ENCODE measurements at places on chromosomes 11 and 22. TPM values are rescaled to one million over a fixed set of nuclear protein-coding genes. Genes with fewer than 3 reads are reported as not detected.

DNA sequence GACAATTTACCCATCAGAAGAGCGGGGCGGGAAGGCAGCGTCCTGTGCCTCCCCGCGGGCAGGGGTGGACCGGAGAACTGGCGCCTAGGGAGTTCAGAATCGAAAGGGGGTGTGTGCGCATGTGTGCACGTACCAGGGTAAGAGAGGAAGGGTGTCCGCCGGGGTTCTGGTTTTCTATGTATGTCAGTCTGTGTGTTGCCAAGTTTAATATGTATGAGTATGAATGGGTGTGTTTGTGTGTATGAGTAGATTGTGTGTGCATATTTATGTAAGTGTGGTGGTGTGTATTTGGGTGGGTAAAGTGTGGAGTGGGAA is 2.0 kb downstream of the KCNC1 start:
- DNase-seq = no peak

DNA sequence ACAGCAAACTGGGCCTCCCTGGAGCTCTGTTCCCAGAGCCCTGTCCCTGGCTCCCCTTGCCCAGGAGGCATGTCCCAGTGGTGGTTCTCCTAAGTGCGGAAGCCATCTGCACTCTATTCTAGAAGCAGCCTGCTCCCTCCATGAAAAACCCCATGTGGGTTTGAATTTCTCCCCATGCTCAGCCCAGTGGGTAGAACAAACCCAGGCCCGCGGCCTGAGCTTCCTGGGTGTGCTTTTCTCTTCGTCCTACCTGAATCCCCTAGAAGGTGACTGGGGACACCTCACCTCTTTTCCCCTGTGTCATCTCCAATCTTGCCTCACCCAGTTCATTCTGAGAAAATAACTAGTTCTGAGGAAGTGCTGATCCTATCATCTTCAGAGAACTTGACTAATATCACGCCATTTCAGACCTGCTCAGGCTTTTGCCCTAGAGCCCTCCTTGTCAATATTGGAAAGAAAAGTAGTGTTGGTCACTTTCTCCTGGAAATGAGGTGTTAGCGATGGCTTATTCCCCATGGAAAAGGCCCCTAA is 15.9 kb downstream of the IL10RA start:
- no peak for DNase-seq

GRCh38 chr22:25452116-25452700 is 112.3 kb upstream of the GRK3 start:
- no peak for DNase-seq

The RAB30 gene
- total RNA-seq = 4.5 TPM

- DNase-seq = no peak
These were observed 44.9 kb downstream of the CD82 start for GRCh38 chr11:44610186-44610955.

The PHLDB1 gene
- total RNA-seq = 85.2 TPM

The ARHGAP8 gene
- 62.8 TPM for total RNA-seq

- no peak for DNase-seq
These were observed 1240.1 kb downstream of the LRRC4C start for GRCh38 chr11:40219401-40219800.

- DNase-seq = no peak
These were observed 154.5 kb downstream of the OR4C45 start for GRCh38 chr11:50187220-50187619.

GRCh38 chr11:11980841-11981308 is 27.6 kb downstream of the DKK3 start:
- no peak for DNase-seq

The TEX12 gene
- 0.35 TPM for total RNA-seq

DNA sequence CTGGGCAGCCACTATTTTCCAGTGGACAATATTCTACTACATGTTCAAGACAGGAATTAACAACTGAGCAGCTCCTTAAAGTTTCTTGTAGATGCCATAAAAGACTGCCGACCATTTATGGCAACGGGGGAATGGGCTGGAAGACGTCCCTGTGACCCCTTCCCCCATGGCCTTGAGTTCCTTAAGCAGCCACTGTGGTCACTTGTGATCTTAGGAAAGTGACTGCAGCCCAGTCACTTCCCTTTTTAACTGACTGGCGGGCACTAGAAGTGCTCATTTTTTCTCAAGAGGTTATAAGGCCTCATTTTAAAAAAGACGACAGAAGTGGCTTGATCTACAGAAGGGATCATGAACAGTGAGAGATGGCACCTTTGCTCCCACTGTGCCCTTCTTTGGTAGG is 153.2 kb upstream of the NARS2 start:
- DNase-seq = no peak

The HTR3A gene
- total RNA-seq = 8.1 TPM

DNA sequence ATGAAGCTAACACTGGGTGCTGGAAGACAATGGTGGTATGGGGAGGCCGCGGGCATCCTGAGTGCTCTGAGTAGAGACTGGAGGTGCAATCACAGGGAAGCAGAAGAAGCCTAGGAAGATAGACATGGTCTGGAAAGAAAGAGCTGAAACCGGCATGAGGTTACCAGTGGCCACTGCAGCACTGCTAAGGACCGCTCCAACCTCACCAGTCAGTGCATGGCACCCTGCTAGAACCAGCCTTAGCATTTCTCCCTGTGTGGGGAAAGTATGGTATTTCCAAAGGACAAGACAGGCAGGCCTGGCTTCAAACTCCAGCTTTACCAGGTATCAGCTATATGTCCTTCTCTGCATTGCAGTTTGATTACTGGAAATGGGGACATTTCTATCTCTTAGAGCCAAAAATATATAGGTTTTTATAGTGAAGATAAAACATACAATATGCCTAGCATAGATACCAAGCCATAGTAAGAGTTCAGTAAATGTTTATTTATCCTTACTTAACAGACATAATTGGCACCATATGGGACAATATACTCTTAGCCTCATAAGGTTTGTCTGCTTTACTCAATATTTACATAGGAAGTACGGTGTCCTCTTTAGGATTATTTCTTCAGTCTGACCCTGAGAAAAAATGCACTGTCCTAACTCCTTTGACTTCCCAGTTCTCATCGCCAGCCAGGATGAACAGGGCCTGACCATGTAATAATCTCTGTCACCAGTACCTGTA is 231.1 kb downstream of the TENM4 start:
- no peak for DNase-seq

DNA sequence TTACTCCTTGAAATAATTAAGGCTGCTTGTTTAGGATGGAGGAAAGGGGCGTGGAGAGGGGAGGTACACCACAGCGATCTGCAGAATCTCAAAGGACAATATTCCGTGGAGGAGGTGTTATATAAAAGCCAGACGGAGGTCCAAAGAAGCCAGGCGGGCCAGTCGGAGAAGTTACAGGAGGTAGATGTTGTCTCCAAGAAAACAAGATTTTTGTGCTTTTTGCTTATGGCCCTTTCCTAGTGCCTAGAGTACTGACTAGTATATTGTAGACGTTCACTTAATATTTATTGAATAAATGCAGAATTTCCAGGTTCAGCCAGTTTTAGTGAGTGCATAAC is 761 bp downstream of the ZDHHC13 start:
- DNase-seq = no peak

The KRTAP5-1 gene
- total RNA-seq = not detected

GRCh38 chr11:128359515-128359914 is 227.8 kb downstream of the ETS1 start:
- DNase-seq = no peak

DNA sequence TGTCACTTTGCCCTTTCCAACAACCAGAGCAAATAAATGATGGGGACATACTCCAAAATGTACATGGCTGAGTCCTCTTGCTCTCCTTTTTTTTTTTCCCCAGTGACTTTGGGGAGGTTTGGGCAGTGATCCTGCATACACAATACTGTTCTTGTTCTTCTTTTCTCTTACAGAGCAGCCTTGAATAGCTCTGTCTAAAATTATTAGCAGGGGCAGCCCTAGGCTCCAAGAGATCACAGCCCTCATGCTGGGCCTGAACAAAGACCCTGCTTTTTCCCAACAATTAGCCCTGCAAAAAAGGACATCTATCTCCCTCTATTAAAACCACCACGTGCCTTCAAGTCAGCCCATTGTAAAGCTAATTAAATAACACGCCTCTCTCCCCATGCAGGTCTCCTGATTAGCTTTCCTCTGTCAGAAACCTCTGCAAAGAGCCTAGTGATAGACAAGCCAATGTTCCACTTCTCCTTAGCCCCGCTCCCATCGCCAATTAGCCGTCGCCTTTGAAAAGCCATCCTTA is 54.7 kb downstream of the ETS1 start:
- peak; percentile 82 for DNase-seq

GRCh38 chr22:35697142-35697541 is 20.5 kb upstream of the APOL5 start:
- DNase-seq = no peak

DNA sequence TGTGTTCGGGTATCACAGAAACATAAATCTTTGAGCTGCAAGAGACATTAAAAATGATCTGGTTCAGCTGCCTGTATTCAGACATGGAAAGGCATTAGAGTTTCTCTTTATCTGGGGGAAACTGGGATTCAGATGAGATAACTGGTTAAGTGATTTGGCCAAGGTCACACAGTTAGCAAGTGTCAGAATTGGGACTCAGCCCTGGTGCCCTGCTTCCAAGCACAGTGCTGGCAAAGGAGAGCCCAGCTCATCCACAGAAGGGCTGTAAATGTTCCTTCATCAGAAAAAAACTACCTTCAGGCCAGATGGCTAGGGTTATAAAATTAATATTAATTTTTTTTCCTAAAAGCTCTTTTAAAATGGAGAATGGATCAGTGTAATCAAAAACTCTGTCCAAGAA is 20.4 kb upstream of the CADM1 start:
- DNase-seq = no peak

DNA sequence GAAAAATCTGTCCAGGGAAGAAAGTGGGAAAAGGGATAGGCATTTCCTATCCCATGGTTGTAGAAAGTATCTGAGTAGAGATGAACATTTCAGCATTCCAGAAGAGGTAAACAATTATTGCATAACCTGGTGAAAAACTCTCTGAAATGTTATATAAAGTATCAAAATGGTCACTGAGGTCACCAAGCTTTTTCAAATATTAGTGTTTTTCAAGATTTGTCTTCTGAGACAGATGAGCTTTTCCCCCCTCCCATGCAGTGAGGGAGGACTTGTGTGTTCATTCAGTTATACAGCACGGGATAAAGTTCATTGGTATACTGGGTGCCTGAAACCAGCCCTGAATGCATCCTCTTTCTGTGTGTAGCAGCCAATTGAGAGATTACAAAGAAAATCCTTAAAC is 1.9 kb upstream of the DEPDC7 start:
- DNase-seq = no peak

DNA sequence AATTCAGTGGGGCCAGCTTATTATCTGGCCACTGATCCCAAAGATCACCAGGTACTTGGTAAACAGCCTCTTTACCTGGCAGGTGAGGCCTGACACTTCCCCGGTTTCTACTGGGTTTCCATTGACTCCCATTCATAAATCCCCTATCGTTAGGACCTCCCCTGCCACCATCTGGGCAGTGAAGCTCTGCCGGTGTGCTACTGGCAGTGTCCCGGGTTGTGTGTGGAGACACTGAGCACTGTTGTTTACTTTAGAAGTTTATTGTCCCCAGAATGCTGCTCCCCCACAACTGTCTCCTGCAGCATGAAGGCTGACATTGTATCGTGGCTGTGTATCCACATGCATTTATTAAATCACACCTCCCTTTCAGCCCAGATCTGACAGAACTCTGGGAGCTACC is 142.7 kb downstream of the WNT7B start:
- no peak for DNase-seq

The CSNK2A3 gene
- total RNA-seq = 4.8 TPM

The DEPDC7 gene
- 15.3 TPM for total RNA-seq

DNA sequence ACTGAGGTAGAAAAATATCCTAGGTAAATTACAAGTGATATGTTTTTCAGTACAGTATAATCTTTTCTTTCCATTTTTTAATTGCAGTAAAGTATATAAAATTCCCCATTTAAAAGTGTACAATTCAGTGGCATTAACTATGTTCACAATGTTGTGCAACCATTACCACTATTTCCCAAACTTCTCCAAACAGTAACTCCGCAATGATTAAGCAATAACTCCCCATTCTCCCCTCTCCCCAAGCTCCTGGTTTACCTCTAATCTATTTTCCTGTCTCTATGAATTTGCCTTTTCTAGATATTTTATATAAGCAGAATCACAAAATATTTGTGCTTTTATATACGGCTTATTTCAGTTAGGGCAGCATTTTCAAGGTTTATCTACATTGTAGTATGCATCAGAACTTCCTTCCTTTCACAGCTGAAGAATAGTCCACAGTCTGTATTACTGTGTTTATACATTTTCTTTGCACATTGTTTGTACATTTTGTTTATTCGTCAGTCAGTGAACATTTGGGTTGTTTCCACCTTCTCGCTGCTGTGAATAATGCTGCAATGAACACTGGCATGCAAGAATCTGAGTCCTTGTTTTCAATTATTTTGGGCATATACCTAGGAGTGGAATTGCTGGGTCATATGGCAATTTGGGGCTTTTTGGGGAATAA is 110.7 kb downstream of the RPL27A start:
- no peak for DNase-seq

DNA sequence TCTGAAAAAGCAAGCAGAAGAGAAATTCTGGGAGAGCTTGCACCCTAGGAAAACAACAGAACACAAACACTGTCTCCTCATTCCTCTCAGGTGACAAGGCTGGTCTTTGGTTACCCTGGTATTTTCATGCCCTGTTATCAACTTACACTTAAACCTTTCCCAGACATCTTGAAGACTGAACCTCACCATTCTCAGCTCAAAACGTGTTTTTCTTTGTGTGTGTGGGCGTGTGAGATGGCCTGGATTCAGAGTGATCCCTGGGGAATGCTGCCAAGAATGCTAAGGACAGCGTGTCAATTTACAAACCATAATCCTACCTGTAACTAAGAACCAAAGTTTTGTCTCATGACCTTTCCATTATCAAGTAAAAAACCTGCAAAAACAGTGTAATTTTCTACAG is 33.3 kb downstream of the ELF5 start:
- DNase-seq = no peak

DNA sequence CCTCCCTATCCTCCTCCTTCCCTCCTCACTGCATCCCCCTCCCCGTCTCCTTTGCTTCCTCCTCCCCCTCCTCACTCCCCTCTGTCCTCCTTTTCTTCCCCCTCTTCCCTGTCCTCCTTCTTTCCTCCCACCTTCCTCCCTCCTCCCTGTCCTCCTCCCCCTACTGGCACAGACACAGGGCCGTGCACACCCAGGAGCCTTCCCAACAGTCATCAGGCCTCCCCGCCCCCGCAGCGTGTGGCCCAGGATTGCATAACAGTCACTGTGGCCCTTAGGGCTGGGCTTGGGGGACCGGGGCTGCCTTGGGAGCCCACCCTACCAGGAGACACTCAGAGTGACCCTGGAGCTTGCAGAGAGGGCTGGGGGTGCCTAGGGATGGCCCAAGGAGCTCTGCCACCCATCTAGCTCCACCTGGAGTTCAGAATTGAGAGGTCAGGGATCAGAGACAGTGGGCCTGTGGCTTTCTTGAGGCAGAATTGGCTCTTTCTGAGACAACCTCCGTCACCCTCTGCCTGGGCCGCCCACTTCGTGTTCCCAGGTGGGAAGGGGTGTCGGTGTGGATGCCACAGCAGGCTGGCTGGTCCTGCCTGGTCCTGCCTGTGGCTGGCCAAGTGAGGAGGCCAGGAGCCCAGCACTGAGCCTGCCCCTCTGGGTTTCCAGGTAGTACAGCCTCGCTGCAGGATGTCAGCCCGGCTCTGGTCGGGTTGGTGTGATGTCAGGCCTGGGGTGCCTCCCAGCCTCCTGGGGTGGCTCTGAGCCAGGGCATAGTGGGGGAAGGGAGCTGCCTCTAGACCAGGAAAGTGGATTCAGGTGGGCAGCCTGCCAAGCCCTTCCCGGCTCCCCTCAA is 1.6 kb downstream of the SPI1 start:
- DNase-seq = peak; percentile 37
